Mesothelial cell of epicardium (in vitro differentiated cells): ENCODE measurements at places on chromosomes 2 and 18.

GRCh38 chr2:88165332-88166003, 4.7 kb upstream of the THNSL2 start:
- H3K27ac ChIP-seq = no peak overlapping the region
- H3K4me1 ChIP-seq = no peaks in the 10 kb centered on the region
- peaks cover 6% of the 10 kb centered on the region for H3K36me3 ChIP-seq
- H3K4me3 ChIP-seq = no peak overlapping the region

GRCh38 chr2:176117823-176118371, 1.3 kb downstream of the HOXD10 start:
- H3K4me1 ChIP-seq = peaks cover 3% of the 10 kb centered on the region
- H3K36me3 ChIP-seq = peaks cover 3% of the 10 kb centered on the region
- no peak overlapping the region for H3K4me3 ChIP-seq
- H3K27ac ChIP-seq = no peak overlapping the region
- peaks cover 98% of the 10 kb centered on the region for H3K27me3 ChIP-seq

DNA sequence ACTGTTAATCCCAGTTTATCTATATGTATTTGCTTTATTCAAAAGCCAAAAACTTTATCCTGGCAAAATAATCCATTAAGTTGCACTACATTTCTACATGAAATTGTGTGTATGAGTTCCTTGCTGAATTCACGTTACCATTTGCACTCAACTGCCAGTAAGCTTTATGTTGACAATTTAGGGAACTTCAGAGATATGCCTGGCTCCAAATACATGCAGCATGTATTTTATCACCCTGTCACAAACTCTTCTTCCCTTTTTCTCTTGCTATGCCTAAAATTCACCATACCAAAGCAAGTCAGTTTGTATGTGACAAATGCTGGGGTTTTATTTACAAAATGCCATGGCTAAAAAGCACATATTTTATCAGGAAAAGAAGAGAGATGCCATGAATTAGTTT, 157.6 kb upstream of the CDH2 start:
- no peak overlapping the region for H3K27ac ChIP-seq
- no peak overlapping the region for H3K4me3 ChIP-seq
- H3K4me1 ChIP-seq = peaks cover 6% of the 10 kb centered on the region
- no peak for DNase-seq
- H3K27me3 ChIP-seq = no peaks in the 10 kb centered on the region
- no peaks in the 10 kb centered on the region for H3K36me3 ChIP-seq

GRCh38 chr2:205580212-205580987, 101.9 kb upstream of the NRP2 start:
- DNase-seq = no peak
- H3K4me3 ChIP-seq = no peak overlapping the region
- H3K4me1 ChIP-seq = peaks cover 9% of the 10 kb centered on the region
- H3K27ac ChIP-seq = no peak overlapping the region

GRCh38 chr2:162258169-162258568, 14.9 kb upstream of the FAP start:
- H3K36me3 ChIP-seq = no peaks in the 10 kb centered on the region
- no peak overlapping the region for H3K4me3 ChIP-seq
- H3K4me1 ChIP-seq = peaks cover 9% of the 10 kb centered on the region
- no peak for DNase-seq
- H3K27ac ChIP-seq = no peak overlapping the region
- no peaks in the 10 kb centered on the region for H3K27me3 ChIP-seq

DNA sequence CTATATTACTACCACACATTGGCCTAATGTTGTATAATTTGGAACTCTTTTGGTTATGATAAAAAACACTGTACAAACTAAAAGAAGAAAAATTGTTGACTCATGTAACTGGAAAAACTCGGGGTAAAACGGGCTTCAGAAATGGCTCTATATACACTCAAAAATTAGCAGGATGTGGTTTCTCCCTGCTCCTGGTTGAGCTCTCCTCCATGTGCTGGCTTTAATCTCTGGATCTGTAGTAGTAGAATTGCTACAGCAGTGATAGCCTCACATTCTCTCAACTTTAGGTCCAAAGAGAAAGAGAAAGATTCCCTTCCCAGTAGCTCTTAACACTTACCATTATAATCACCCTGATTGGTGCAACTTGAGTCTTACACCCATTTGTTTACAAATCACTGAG, 274.9 kb upstream of the GALNT5 start:
- DNase-seq = no peak
- no peak overlapping the region for H3K27ac ChIP-seq
- H3K27me3 ChIP-seq = no peaks in the 10 kb centered on the region
- H3K36me3 ChIP-seq = no peaks in the 10 kb centered on the region
- H3K4me3 ChIP-seq = no peak overlapping the region

- no peak overlapping the region for H3K4me3 ChIP-seq
- H3K27me3 ChIP-seq = no peaks in the 10 kb centered on the region
- DNase-seq = no peak
- no peaks in the 10 kb centered on the region for H3K4me1 ChIP-seq
- H3K27ac ChIP-seq = no peak overlapping the region
- H3K36me3 ChIP-seq = no peaks in the 10 kb centered on the region
These were observed 24.8 kb downstream of the RAB27B start for GRCh38 chr18:54852780-54853675.

DNA sequence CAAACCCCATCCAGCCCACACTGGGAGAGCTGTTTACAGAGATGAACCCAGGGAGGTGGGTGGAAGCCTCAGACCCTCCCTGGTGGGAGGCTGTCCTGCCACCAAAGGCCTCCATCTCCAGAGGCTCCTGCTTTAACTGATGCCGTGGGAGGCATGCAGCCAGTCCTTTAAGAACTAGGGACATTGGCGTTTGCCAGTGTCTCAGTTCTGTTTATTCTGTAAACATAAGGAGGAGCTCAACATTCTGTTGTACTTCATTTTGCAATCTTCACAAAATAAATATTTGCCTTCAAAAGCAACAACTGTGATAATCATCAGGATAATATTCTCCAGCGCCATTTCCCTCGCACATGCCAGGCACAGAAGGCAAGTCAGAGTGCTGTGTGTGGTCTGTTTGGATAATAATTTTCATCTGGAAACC, 6.8 kb downstream of the EDAR start:
- peaks cover 5% of the 10 kb centered on the region for H3K27me3 ChIP-seq
- no peaks in the 10 kb centered on the region for H3K36me3 ChIP-seq
- DNase-seq = no peak
- peaks cover 13% of the 10 kb centered on the region for H3K4me1 ChIP-seq

GRCh38 chr2:176834226-176834625, 378.4 kb upstream of the HNRNPA3 start:
- H3K27ac ChIP-seq = no peak overlapping the region
- peaks cover 8% of the 10 kb centered on the region for H3K4me1 ChIP-seq
- H3K36me3 ChIP-seq = no peaks in the 10 kb centered on the region
- no peak overlapping the region for H3K4me3 ChIP-seq

GRCh38 chr2:43018179-43019024, 208.0 kb downstream of the ZFP36L2 start:
- no peak for DNase-seq
- H3K4me1 ChIP-seq = peaks cover 13% of the 10 kb centered on the region
- no peaks in the 10 kb centered on the region for H3K27me3 ChIP-seq
- peak overlapping the region; percentile 10 for H3K27ac ChIP-seq
- H3K4me3 ChIP-seq = no peak overlapping the region

DNA sequence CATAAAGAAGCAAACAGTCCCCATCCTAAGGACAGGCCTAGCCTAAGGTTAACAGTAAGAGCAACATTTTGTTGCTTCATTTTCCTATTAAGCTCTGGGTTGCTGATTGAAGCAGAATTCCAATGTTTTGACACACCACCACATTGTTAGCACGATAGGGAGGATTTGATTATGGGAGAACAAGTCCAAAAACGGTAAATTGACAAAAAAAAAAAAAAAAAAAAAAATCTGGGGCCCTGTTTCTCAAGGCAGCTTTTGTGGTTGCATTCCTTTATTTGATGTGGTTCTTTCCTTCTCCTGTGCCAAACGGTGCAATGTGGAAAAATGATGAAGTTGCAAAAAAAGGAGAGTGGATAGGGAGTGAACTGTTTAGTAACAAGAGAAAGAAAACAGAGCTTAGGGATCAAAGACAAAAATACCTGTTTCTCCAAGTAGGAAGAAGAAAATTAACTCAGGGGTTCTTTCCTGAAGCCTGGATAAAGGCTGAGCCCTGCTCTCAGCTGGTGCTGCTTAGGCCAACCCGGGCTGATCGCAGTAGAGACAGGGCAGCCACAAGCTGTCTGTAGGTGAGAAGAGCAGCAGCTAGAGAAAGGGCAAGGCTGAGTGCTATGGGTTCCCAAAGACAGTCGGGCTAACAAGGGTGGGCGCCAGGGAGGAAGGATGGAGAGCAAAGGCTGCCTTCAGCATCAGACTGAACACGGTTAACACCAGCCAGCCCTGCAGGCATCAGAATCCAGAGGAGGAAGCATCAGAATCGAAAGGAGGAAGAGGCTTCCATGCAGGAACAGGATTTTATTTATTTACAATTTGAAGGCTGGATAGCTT, 167.8 kb upstream of the FOSL2 start:
- no peak for DNase-seq
- peaks cover 27% of the 10 kb centered on the region for H3K4me1 ChIP-seq
- no peak overlapping the region for H3K4me3 ChIP-seq
- H3K27me3 ChIP-seq = no peaks in the 10 kb centered on the region
- H3K27ac ChIP-seq = peak overlapping the region; percentile 63

GRCh38 chr2:109523121-109523520, 90.6 kb downstream of the SEPTIN10 start:
- no peak overlapping the region for H3K27ac ChIP-seq
- no peaks in the 10 kb centered on the region for H3K4me1 ChIP-seq
- DNase-seq = no peak
- no peak overlapping the region for H3K4me3 ChIP-seq
- no peaks in the 10 kb centered on the region for H3K27me3 ChIP-seq

GRCh38 chr2:219327719-219328118, 4.8 kb downstream of the RESP18 start:
- no peaks in the 10 kb centered on the region for H3K36me3 ChIP-seq
- H3K4me1 ChIP-seq = no peaks in the 10 kb centered on the region
- no peak overlapping the region for H3K4me3 ChIP-seq
- no peak overlapping the region for H3K27ac ChIP-seq
- peaks cover 97% of the 10 kb centered on the region for H3K27me3 ChIP-seq

- H3K4me3 ChIP-seq = no peak overlapping the region
- peaks cover 8% of the 10 kb centered on the region for H3K36me3 ChIP-seq
- no peak for DNase-seq
- H3K4me1 ChIP-seq = peaks cover 29% of the 10 kb centered on the region
These were observed 44.9 kb downstream of the PTPN2 start for GRCh38 chr18:12839057-12839525.

GRCh38 chr18:67300498-67300897, 216.0 kb downstream of the DSEL start:
- DNase-seq = no peak
- H3K36me3 ChIP-seq = peaks cover 2% of the 10 kb centered on the region
- H3K4me3 ChIP-seq = no peak overlapping the region
- no peak overlapping the region for H3K27ac ChIP-seq
- no peaks in the 10 kb centered on the region for H3K4me1 ChIP-seq

DNA sequence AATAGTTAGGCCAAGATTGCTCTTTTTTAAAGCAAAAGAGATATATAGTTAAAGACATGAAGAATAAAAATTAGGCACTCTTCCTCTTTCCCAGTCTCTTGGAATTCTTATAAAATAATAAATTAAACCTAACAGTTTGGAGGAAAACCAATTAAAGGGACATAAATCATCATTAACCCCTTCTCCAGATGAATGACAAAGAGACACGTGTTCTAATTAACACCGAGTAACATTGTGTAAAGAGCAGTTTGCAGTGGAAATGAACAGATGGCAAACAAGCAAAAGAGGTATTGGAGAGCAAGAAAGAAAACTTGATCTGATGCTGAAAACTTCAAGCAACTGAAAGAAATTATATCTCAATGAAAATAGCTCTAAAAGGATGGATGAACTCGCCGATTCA, 48.4 kb downstream of the BCL2 start:
- no peaks in the 10 kb centered on the region for H3K36me3 ChIP-seq
- no peaks in the 10 kb centered on the region for H3K4me1 ChIP-seq
- H3K27me3 ChIP-seq = no peaks in the 10 kb centered on the region
- H3K4me3 ChIP-seq = no peak overlapping the region
- DNase-seq = no peak

DNA sequence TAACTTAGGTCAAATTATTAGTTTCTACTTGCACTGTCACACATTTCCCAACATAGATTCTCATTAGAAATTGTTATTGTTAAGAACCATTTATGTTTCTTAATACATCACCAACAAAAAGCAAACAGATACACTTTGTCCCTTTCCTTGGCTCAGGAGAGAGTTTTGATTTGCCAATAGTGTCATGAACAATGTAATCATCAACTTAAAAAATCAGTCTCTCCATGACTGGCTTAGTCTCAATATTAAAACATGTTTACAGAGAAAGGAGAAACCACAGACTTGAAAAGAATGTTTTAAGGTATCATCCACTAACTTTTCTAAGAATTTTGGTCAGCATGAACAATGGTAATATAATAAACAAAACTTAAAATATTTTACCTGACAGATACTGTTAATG, 416.5 kb upstream of the KCNH7 start:
- H3K27ac ChIP-seq = no peak overlapping the region
- no peak overlapping the region for H3K4me3 ChIP-seq
- no peaks in the 10 kb centered on the region for H3K36me3 ChIP-seq
- H3K27me3 ChIP-seq = no peaks in the 10 kb centered on the region

DNA sequence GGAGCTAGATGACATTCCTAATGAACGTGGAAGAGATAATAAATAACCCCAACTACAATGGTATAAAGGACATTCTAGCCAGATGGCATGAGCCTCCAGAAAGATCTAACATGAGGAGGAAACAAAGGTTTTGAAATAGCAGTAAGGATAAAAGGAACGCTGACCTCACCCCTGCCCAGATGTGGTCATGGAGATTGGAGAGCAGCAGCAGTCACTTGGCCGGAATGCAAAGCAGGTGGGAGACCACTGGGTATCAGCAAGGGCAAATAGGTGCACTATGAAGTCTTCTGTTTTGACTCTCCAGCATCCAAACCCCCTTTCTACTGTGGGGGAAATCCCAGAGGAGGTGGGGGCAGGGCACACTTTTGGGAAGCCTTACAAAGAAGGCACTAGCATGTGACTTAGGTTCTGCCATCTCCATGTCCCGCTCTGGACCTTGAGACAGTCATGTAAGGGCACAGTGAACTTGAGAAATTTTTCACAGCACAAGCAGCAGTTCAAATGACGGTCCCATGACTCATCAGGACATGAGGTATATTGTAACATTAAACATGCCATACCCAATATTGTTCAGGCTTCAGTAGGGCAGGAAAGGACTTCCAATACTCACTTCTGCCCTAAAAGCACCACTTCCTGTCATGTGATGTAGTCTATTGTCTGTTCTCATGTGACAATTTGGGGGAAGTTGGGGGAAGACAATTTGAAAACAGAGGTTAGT, 55.2 kb downstream of the METTL4 start:
- no peaks in the 10 kb centered on the region for H3K4me1 ChIP-seq
- no peak overlapping the region for H3K27ac ChIP-seq
- DNase-seq = no peak
- no peak overlapping the region for H3K4me3 ChIP-seq
- peaks cover 2% of the 10 kb centered on the region for H3K27me3 ChIP-seq
- no peaks in the 10 kb centered on the region for H3K36me3 ChIP-seq

GRCh38 chr2:138424436-138425140, 77.0 kb upstream of the SPOPL start:
- no peak overlapping the region for H3K27ac ChIP-seq
- no peak overlapping the region for H3K4me3 ChIP-seq
- H3K36me3 ChIP-seq = peaks cover 9% of the 10 kb centered on the region
- peaks cover 10% of the 10 kb centered on the region for H3K4me1 ChIP-seq
- H3K27me3 ChIP-seq = no peaks in the 10 kb centered on the region

GRCh38 chr2:20108655-20109396, 57.4 kb upstream of the LAPTM4A start:
- H3K27ac ChIP-seq = no peak overlapping the region
- no peaks in the 10 kb centered on the region for H3K27me3 ChIP-seq
- H3K4me3 ChIP-seq = no peak overlapping the region
- no peaks in the 10 kb centered on the region for H3K36me3 ChIP-seq
- H3K4me1 ChIP-seq = peaks cover 19% of the 10 kb centered on the region
